ENCODE measurements at places on chromosomes 5 and 9.

GRCh38 chr5:126263591-126264184 is 159.5 kb upstream of the GRAMD2B start:
- DNase-seq: no peak

DNA sequence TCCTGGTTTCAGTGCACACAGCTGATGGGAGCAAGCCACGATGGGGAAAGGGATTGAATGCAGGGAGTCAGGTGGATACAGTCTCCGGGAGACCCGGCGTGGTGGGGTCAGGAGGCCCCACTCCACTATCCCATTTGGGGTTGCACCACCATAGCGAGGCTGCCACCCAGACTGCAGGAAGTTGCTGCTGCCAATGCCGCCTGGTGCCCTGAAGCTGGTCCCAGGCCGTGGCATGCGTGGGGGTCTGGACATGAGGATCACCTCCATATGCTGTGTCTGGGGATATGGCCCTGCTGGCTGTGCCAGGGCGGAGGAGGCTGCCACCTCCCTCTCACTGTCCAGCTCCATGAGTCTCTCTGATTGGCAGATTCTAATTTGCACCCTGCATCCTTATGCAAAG is 45.3 kb downstream of the COL5A1 start:
- no peak for DNase-seq

DNA sequence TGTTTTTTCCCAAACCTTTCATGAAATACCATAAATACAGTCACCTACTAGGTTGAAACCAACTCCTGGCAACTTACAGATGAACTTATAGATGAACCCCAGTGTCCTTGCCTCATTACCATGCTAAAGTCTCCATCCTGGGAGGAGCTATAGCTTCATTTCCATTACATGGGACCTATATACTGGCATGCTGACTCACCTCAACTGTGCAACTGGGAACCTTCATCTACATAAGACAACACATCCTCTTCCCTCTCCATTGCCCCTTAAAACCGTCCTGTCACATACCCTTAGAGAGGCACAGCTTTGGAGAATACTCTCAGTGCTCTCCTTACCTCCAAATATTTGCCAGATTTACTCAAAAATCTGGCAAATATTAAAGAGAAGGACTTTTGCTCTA is 638.3 kb downstream of the HTR1A start:
- DNase-seq: no peak

DNA sequence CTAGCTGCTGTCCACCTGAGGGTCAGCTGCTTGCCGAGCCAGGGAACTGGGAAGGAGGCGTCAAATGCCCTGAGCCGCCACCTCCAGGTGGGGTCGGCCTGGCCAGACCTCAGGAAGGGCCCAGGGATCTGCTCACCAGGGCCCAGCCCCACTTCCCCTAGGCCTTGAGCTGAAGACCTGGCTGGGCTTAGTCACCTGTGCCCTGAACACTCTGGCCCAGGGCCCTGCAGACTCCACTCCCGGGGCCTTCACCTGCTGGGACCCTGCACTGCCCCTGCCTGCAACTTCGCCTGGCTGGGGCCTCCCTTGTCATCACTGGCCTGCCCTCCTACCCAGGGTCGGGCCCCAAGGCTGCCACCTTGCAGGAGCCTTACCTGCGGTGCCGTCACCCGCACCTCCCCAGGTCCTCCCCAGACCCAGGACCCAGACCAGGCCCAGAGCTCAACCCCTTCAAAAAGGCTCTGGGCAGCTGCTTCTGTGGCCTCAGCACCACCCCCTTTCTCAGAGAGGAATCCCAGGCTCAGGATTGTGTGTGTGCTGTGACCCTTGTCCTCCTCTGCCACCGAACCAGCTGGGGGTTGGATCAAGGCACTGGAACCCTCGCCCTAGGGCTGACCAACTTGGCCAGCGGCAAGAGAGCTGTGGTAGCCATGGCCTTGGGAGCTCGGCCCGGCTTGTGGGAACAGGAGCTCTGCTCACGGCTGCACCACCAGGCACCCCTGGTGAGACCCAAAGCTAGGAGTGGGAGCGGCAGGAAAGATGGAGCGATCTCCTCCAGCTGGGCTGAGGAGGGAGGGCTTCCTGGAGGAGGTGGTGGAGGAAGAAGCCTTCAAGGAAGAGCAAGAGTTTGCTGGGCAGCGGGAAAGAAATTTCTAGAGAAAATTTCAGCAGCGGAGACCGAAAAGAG is 1.2 kb upstream of the NELFB start:
- DNase-seq: no peak

DNA sequence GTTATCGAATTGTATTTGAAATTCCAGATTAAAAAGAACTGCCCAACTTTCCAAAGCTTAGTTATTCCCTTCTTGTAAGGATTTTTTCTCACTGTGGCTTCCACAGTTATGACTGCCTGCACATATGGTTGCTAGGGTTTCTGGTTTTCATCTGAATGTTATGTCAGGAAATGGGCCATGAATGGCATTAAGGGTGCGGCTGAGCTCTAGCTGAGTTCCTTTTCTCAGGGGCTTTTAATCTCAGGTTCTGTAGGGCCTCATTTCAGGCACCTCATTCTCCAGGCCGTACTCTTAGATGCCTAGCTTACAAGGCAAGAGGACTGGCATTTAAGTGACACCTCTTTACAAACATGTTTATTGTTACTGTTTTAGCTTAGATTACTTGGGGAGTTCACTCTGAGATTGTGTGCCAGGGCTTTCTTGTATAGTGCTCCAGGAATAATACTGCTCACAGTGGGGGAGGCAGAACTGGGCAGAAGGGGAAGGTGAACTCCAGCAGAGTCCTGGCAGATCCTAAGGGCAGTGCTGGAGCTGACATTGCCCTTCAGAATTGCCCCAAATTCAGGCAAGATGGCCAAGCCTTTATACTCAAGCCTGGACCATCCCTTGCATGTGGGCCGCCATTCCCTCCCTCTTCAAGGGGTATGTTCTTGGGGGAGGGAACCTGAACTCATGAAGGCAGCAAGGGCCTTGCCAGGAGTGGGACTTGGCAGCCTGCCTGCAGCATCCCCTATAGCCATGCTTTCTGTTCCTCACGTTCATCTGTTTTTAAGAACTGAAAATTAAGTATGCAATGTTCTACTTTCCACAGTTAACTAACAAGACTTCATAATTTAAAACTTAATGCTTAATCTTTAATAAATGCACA is 111.5 kb downstream of the KDM4C start:
- DNase-seq: no peak

- DNase-seq: no peak
These were observed 6.0 kb downstream of the INSYN2B start for GRCh38 chr5:169974121-169974770.

GRCh38 chr5:133819977-133820471 is 148.4 kb downstream of the C5orf15 start:
- no peak for DNase-seq

GRCh38 chr5:142697356-142698255 is 11.7 kb upstream of the FGF1 start:
- no peak for DNase-seq

- no peak for DNase-seq
These were observed 164.4 kb downstream of the ZSWIM6 start for GRCh38 chr5:61496446-61496845.

DNA sequence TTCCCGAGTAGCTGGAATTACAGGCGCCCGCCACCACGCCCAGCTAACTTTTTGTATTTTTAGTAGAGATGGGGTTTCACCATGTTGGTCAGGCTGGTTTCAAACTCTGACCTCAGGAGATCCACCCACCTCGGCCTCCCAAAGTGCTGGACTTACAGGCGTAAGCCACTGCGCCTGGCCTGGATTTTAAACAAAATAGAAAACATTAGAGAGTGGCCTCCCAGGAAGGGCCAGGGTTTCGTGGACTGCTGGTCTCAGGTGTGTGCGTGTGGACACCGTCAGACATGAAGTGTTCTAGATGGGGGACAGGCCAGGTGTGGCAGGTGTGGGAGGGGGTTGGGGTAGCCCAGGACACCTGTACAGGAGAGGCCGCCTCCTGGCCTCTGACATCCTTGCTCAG is 7.0 kb upstream of the GBGT1 start:
- DNase-seq: no peak

- no peak for DNase-seq
These were observed 1354.4 kb upstream of the C9orf72 start for GRCh38 chr9:28927691-28928090.

DNA sequence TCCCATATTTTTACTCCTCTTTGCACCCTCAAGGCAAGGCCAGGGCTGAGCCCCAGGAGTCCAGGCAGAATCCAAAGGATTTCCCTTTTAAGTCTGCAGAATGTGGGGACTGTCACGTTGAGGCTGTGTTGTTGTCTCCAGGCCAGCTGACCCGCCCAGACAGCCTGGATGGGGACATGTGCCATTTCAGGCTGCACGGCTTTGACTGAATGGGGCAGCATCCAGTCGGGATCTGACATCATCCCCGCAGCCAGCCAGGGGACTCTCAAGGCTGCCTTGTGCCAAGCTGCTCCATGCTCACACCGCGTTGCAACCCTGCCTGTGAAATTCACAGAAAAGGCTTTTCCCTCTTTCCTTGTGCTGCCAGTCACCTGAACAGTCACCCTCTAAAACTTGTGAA is 2.2 kb upstream of the ZNF366 start:
- no peak for DNase-seq

GRCh38 chr5:168978015-168978414 is 322.9 kb downstream of the SLIT3 start:
- no peak for DNase-seq

Data from GOT3 (cell line).